Stromal cell of bone marrow (primary cell): ENCODE measurements at places on chromosomes 11 and 22.

DNA sequence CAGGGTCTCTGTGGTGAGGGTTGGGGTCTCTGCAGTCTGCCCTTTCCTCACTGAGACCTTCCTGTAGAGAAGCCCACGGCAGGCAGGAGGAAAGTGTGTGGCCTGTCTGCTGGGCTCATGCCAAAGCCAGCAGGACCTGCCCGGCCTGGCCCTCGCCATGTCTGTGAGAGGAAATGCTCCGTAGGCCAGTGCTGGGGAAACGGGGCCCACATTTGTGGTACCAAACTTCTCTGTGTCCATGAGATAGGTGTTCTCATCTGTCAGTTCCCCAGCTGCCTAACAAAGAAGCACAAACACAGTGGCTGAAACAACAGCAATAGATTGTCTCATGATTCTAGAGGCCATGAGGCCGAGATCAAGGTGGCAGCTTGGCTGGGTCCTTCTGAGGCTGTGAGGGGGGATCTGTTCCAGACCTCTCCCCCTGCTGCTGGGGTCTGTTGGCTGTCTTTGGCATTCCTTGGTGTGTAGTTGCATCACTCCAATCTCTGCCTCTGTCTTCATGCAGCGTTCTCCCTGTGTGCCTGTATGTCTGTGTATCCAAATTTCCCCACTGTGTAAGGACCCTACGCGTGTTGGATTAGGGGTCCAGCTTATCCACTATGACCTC lies 772.5 kb downstream of the TBC1D22A start:
- DNase-seq = no peak

GRCh38 chr11:96155627-96156378 lies 187.2 kb downstream of the MAML2 start:
- peak; percentile 90 for DNase-seq

GRCh38 chr11:79121351-79121750 lies 319.5 kb downstream of the TENM4 start:
- DNase-seq = no peak

DNA sequence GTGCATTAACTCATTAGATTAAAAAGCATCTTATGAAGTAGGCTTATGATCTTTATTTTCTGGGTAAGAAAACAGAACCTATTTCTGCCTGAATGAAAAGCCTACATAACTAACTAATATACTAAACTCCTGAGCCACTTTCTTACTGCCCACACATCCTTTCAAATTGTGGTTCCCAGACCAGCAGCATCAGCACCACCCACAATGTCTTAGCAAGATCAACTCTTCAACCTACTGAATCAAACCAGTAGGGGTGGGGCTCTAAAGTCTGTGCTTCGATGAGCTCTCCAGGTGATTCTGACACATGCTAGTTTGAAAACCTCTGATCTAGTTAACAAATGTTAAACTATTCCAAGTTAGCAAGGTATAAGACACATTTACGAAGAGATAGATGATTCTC lies 462.4 kb downstream of the DLG2 start:
- no peak for DNase-seq

- no peak for DNase-seq
Observed at GRCh38 chr22:38935023-38935422, 22.4 kb upstream of the APOBEC3A start.

DNA sequence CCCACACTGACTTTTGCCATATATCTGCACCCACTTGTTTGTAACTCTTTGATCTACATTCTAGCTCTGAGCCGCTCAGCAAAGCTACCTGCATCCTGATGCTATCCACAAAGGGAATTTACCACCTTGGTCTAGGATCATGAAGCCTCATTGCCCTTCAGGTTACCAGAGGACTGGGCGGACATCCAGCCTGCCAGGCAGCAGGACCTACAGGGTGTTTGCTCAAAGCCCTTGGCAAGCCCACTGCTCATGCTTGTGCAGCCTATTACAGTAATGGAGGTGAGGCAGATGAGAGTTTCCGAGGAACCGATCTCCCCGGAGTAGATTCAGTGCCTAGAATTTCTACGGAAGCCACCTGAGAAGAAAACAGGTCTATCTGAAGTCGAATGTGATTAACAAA lies 417.2 kb downstream of the OPCML start:
- no peak for DNase-seq

- DNase-seq = no peak
Observed at GRCh38 chr11:86249307-86250098, 5.0 kb downstream of the EED start.

DNA sequence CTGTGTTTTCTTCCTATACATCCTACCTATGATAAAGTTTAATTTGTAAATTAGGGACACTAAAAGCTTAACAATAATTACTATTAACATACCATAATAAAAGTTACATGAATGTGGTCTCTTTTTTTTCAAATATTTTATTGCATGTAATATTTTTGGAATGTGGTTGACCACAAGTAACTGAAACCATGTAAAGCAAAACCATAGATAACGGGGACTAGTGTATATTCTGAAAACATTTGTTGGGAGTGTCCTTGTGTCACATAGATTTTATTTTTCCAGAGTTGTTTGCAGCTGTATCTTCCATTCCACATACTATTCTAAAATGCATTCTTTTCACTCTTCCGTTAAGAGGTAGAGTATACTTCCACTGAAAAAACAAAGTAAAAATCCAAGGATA lies 200.4 kb downstream of the KIF18A start:
- DNase-seq = no peak

- DNase-seq = peak; percentile 44
Observed at GRCh38 chr11:108733479-108734116, 68.7 kb downstream of the DDX10 start.

DNA sequence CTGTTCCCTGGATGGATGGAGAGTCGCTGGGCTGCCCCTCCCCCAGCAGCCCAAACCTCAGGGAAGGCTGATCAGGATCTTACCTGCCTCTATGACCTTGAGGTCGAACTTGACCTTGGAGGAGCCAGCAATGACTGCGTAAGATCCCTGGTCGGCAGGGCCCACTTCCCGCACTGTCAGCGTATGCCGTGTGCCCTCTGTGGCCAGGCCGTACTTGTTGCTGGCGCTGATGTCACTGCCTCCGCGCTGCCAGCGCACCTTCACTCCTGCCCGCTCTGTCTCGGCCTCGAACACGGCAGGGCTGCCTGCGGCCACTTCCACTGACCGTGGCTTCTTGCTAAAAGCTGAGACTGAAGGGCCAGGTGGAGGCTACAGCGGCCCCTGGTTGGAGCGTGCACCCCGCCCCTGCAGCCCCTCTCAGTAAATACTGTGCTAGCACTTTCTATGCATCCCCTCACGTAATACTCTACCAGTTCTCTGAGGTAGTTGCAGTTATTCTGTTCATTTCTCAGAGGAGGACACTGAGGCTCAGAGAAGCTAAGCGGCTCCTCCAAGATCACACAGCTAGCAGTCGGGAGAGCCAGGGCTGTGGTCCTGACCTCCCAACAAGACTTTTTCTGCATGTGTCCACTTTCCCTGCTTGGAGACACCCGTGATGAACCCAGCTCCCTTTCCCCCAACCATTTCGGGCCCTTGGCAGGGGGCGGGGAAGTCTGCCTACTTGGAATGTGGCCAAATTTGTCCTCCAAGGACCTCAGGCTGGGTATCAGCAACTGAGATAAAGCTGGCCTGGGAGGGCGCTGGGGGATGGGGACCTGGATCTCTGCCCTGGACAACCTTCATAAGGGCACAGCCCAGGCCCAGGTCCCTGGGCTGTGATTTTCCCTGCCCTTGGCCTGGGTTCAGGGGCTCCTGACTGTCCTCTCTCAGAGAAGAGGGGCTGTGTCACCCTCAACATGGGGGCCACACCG lies 1.1 kb downstream of the MYBPC3 start:
- DNase-seq = no peak

- DNase-seq = no peak
Observed at GRCh38 chr11:69203901-69204245, 48.1 kb downstream of the SMIM38 start.

DNA sequence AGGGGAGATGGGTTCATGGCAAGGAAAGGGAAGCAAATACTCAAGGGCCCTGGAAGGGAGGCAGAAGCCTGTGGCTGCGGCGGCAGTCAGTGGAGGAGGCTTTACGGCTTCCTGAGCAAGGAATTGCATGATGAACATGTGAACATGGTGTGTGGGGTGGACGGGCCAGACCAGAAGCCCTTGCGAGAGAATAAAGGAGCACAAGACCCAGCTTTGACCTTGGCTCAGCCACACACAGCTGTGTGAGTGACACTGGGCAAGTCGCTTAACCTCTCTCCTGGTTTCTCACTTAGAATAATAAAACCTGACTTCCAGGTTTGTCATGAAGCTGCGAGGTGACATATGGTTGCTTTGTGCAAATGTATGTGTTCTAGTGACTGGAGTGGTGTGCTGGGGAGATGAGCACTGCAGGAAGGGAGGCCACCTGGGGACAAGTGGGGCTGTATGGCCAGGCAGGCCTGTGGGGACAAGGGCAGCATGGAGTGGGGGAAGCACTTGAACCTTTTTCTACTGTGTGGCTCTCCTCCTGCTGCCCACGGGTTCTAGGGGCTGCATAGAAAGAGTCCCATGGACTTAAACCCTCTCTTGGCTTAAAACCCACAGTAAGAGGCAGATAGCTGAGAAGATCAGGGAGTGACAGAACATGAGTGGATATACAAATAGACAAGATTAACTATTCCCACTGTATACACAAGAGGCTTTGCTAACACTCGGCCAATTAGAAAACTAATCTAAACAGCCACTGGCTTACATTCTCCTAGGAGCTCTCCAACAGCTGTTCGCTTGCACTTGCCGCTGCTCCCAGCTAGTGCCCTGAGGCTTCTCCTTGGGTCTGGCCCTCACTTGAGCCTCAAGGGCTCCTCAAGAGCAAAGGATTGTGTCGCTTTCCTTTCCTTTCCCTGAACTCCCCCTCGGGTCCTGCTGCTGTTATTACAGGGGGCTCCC lies 67.3 kb upstream of the CDON start:
- DNase-seq = no peak
